ENCODE measurements at places on chromosomes 7 and 10.

DNA sequence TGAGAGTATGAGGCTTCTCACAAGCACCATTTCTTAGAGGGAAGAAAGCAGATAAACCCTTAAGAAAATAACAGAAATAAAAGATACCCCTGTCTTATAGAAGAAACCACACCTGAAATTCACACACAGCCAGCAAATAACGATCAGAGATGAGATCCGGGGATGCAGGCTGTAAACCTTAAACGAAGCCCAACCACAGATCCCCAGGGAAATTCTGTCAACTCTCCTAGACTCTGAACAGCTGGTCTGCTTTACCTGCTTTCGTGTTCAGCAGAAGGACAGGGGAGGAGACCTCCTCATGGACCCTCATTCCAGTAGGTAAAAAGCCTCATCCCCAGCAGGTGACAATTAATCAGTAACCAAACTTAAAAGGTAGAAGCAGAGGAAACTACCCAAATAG is 45.0 kb downstream of the VOPP1 start:
- no peak for DNase-seq

GRCh38 chr7:23470330-23471105 is at the start of gene IGF2BP3:
Gene IGF2BP3 (minus strand): TSS chr7:23470491. CDS start chr7:23470110, 381 bp downstream.
- peak; percentile 81 for DNase-seq

GRCh38 chr7:36161996-36162395 is 8.9 kb downstream of the EEPD1 start:
- DNase-seq: no peak

GRCh38 chr7:16564909-16565426 is 38.3 kb downstream of the LRRC72 start:
- DNase-seq: peak; percentile 66

DNA sequence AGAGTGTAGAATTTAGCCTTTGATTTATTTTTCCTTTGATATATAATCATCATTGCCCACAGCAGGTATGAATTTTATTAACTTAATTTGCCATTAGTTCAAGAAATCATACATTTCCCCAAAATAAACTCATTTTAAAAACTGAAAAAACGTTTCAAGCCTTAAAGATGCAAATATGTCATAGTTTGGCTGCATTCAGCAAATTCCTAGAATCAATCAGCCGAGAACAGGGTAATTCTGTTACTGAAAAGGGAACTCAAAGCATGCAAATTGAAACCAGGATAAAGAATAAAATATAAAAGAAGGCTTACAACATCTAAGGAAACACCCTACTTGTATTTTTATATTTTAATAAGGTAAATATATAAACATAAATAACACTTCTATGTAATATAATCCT is 233.8 kb upstream of the PRKCQ start:
- DNase-seq: no peak

GRCh38 chr7:131355917-131356777 is 28.5 kb downstream of the MKLN1 start:
- DNase-seq: no peak

- DNase-seq: no peak
Observed at GRCh38 chr7:32039000-32039756, 31.0 kb downstream of the PDE1C start.
